Caudate nucleus (tissue), 63 donors: ENCODE measurements at places on chromosomes 7 and 10.

DNA sequence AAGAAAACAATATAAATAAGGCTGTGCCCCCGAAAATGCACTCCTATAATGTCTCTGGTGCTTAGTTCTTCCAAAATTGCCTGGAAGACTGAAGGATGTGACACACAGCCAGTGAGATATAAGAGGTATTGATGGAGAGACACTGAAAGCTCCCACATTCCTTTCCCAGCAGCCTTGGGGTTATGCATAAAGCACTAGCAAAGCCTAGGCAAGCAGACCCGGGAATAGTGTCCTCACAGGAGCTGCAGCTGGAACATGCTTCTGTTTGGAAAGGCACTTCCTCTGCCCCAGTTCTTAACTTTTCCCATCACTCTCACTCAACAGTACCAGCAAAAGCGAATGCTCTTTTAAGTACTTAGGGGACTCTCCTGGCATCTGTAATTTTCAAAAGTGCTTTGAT, 178.0 kb downstream of the AMPH start:
- no peak for DNase-seq

DNA sequence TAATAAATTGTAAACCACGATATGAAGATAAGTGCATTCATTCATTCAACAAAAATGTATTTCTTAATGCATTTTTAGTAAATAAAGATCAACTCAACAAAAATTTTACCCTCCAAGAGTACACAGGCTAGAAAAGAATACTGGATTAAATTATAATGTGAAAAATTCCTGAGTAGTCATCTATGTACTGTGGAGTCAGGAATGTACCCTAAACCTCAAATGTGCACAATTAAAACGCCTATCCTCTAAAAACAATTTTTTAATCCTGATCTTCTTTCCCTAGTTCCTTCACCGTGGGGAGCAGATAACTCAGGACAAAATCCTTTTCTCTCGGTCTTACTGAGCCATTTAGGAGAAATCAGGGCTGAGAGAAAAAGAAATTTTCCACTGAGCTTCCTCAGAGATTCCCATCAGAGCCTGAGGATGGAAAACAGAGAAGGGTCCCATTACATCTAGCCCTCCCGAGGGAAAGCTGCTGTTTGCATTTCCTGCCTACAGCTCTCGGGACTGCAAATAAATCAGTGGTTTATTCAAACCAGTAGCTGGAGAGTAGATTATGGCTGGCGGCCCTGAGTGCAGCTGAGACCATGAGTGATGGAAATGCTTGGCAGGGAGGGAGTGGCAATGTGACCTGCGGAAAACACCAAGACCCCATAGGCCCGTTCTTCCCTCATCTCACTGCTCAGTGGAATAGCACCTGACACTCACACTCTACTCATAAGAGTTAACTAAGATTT, 7.4 kb downstream of the TAS2R40 start:
- peak; percentile 8 for DNase-seq

DNA sequence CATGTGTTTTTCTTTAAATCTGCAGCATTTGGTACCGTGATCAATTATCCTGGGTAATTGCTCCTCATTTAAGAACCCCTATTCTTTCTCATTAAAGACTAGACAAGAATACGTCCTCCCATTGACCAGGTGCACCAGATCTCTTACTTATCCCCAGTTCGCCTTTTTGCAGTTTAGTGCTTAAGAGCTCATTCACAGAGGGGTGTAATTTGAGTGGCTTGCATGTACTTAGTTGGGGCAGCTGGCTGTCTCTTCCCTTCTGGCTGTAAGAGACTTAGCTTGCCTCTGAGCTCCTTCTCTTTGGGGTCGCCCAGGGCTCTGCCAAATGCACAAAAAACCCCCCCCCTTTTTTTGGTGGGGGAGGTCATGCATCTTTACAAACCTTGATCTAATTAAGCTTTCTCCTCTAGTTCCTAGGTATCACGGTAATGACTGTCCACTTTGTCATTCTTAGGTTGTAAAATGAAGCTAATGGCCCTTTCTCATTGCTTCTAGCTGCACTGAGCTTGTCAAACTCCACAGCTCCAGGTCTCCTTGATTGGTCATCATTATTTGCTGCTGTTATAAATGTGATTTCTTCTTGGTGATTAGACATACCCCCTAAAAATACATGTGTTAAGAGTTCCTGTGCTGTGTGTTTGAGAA, 26.3 kb downstream of the GAD2 start:
- no peak for DNase-seq

- DNase-seq = peak; percentile 69
Measured at GRCh38 chr10:13890233-13891127, 303.7 kb downstream of the PRPF18 start.

DNA sequence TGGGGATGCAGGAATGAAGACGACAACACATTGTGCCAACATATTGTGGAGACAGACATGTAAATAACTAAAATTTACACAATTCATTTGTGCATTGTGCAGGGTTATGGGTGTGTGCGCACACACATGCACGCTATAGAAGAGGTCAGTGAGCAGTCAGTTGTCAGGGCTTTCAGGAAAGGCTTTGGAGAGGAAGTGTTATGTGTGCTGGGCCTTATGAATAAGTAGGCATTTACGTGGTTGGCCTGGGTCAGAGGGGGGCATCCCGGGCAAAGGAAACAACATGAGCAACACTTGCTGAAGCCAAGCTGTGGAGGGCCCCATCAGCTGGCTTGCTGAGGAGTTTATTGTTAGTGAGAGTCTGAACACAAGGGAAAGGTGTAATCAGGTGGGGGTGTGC, 4.1 kb downstream of the PRXL2A start:
- no peak for DNase-seq

DNA sequence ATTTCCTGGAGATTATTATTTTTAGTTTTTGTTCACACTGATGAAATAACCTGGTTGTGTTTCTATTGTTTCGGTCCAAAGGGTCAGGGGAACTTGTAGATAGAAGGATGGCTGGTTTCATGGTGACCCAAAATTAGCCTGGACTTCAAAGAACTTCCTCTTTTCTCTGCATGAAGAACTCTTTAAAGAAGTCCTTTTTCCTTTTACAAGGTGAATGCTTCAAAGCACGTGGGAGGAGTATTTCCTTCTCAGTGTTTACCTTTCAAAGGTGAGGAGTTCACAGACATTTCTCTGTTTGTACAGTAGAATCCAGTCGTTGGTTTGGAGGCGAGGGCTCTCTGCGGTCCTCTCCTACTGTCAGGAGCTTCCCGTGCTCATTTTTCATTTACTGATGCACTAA, 561.7 kb downstream of the GATA3 start:
- DNase-seq = no peak

GRCh38 chr10:48285710-48286109, 11.2 kb upstream of the FRMPD2 start:
- DNase-seq = no peak

DNA sequence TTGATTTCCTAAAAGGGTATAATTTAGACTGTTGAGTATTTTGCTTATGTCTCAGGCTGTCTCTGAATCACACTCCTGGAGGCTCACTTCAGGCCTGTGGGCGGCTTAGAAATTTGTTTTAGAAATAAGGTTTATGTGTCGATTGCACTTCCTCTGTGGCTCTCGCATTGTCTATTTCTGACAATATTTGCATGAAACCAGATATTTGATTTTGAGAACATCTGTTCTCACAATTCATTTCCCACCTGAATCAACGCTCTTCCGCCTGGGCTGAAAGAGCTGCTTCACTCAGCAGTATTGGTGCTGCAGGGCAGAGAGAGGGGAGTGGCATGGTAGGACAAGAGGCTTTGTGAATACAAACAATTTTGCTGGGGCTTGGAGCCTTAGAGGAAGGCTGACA, 262.0 kb downstream of the ADRA2A start:
- DNase-seq = no peak

DNA sequence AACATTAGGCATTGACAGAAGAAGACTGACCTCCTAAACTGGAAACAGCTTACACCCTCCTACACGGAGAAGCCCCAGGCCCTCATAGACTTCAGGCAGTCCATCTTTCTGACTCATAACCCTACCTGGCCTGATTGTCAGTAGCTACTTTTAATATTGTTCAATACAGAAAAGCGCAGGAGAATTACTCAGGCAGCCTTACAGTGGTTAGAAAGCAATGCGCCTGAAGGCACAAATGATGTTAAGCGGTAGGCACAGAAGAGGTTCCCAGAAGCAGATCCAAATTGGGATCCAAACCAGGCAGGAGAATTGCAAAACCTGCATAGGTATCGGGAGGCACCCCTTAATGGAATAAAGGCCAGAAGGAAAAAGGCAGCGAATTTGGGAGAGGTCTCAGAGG, 5.4 kb upstream of the CYREN start:
- DNase-seq = no peak

DNA sequence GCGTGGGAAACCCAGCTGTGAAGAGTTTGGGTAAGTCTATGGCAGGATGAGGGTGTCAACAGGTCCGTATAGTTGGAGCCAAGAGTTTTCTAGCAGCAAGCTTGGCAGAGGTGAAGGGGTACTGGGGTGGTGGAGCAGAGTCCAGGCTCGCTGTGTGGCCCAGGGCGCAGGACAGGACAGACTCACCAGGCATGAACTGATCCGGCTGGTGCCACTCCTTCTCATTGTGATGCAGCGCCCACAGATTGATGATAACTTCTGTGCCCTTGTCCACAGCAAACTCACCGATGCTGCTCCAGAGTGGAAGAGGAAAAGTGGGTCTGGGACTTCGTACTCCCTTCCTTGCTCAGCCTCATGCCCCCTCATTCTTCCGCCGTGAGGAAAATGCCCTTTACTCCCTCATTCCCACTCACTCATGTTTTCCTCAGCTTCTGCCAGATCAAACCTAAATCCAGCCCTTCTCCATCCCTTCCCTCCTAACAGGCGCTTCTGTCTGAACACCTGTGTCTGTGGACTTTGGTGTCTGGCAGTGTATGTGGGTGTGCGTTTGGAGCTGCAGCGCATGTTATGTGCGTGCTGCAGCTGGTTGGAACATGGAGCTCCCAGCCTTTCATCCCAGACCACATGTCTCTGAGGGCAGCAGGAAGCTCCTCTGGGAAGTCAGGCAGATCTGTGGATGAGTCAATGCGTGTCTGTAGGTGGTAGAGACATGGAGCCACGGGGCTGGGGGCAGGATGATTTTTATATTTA, 5.7 kb downstream of the CYP17A1 start:
- DNase-seq = no peak

DNA sequence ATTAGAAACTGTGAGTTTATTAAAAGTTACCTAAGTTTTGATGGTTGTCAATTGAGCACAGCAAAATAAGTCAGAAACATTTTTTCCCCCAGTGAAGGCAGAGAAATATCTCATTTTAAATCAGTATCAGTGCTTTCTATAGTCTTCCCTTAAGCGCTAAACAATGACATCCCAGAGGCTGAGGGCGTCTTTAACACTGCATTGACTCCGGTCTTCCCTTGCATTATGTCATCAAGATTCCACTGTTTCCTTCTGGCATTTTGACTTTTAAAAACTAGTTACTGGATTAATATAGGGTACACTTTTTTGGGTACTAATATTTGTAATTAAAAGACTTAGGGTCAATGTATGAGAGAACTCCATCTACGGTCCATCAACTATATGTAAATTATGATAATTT, 3.9 kb downstream of the GLUD1 start:
- no peak for DNase-seq
